SK-N-SH (cell line): ENCODE measurements at places on chromosomes 1 and 21.

- DNase-seq: no peak
These were observed 268.2 kb upstream of the NR5A2 start for GRCh38 chr1:199759268-199759730.

DNA sequence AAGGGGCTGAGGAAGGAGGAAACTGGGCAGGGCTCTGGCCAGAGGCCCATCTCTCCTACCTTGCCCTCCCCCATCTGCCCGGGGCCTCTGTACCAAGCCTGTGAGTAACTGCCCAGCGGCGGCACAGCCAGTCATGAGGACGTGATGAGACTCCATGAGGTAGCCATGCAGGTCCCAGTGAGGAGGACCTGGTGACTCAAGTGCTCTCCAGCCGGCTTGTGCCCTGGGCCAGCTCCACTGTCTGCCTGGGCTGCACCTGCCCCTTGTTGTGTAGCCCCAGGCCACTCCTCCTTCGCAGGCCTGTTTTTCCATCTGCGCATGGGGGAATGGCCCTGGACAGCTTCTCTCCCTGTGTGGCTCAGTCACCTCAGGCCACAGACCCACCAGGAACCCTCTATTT is 42.0 kb upstream of the PADI1 start:
- DNase-seq: no peak

- no peak for DNase-seq
These were observed 44.9 kb downstream of the CAPN9 start for GRCh38 chr1:230791986-230792564.

DNA sequence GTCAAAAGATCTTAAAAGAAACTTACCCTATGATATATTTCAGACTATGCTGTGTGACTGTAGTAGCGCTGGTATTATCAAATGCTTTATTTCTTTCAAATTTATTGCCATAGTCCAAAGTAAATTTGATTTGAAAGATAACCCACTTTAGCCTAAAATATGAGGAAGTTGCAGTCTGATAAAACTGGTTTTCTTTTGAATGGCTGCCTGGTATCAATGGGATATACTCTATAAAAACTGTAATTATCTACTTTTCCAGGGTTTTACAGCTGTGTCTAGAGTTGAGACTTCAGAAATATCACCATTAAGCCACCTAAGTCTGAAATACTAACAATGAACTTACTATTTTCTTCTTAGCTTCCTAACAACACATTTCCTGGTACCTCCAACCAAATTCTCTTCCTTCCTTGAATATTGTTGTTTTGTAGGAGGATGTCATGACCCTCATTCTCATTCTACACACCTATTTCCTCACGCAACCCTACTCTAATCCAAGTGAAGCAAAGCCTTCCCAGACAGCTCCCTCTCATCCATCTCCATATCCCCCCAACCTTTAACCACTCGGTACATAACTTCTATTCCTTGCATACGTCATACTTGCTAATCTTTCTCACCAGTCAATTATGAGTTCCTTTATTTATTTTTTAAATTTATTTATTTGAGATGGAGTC is 17.0 kb downstream of the KDM5B start:
- DNase-seq: no peak

DNA sequence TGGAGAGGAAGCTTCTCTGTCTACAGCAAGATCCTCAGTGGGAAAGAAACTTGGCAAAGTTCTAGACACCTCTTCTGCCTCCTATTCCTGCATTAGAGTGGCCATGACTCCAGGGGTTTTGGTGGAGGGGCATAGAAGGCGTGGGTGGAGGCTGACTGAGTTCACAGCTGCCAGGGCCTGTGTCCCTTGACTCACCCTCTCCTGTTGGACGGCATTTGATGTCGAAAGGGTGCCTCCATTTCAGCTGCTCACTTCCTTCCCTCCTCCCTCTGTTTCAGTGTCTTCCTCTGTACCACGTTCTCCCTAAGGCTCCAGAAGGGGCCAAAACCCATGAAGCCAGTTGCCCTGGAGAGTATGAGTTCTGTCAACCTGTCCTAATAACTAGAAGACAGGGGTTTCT is 632 bp downstream of the TMEM79 start:
- DNase-seq: no peak

GRCh38 chr21:46413365-46413696 is 45.4 kb upstream of the DIP2A start:
- no peak for DNase-seq

GRCh38 chr1:28200234-28200873 is 23.9 kb upstream of the PTAFR start:
- DNase-seq: no peak

DNA sequence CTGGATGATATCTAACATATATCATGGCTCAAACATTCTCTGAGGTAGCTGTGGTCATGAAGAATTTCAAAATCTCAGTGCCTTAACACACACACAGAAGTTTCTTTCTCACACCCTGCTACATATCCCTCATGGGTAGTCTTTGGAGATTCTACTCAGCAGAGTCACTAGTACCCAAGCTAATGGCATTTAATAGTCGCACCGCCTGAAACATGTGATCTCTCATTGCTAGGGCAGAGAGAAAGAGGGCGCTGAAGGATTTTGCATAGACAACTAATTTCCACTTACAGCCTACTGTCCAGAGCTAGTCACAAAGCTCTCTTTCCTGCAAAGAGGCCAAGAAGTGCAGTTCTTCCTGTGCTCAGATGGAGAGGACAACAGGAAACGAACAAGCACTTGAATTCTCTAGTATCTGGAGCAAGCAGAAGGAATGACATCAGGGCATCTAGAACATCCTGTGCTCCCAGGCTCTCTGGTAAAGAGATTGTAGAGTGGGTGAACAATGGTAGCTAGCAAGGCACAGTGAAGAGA is 183.4 kb upstream of the PTBP2 start:
- DNase-seq: peak; percentile 13

DNA sequence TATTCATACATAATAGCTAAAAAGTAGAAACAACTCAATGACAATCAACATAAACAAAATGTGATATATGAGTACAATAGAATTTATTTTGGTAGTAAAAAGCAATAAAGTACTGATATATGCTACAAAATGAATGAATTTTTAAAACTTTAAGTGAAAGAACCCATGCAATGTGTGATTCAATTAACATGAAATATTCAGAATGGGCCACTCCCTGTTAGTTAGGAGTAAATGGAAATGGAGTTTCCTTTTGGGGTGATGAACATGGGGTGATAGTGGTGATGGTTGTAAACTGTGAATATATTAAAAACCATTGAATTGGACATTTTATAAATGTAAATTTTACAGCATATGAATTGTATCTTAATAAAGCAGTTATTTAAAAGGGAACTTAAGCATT is 366.7 kb upstream of the SGIP1 start:
- DNase-seq: no peak

- DNase-seq: no peak
These were observed 18.1 kb downstream of the SLX9 start for GRCh38 chr21:44957901-44958451.

DNA sequence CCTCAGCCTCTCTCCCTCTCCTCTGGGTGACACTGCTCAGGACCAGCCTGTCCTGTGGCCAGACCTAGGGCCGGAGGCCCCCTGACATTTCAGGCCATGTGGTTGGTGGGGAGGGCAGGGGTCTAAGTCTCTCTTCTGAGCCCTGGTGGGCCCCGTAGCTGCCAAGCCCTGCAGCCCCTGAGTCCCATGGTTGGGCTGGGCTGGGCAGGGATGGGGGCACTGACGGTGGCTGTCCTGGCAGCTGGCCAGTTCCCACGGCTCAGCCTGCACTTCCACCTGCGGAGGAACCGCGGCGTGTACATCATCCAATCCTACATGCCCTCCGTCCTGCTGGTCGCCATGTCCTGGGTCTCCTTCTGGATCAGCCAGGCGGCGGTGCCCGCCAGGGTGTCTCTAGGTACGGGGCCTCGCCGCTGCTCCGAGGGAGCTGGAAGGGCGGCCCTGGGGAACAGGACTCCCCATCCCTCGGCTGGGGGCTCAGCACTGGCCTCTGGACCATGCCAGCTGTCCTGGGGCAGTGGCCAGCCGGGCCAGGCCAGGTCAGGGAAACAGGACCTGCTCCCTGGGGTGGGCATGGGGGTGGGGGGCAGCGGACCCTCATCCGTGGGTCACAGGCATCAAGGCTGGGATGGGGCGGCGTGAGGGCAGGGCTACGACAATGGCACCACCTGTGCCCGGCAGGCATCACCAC is 9.9 kb downstream of the GABRD start:
- no peak for DNase-seq

- peak; percentile 54 for DNase-seq
These were observed 1.1 kb downstream of the AKT3 start for GRCh38 chr1:243848858-243849420.

- peak; percentile 44 for DNase-seq
These were observed 36.5 kb downstream of the RLF start for GRCh38 chr1:40197656-40198055.

GRCh38 chr1:87292684-87293493 is 35.8 kb upstream of the LMO4 start:
- peak; percentile 57 for DNase-seq

DNA sequence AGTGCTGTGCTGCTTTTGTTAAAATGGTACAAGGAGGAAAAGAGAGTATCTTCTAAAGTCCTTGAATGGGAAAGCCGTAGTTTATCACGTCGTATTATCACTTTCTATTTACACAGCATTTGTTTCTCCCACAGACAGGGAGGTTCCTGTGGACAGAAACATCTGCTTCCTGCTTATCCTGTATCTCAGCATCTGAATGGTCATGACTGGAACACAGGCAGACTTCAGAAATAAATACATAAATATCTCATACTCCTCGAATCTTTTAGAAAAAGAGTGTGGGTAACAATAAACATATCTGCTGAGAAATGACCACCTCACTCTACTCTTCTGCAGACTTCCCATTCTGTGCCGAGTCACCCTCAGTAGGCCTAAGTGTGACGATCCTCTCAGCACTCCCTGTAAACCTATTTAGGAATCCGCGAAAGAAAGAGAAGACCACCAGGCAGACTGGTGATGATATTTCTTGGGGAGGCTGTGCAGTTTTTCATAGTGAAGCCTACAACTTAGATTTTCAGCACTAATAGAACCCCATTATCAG is 393.5 kb downstream of the SMYD3 start:
- peak; percentile 44 for DNase-seq

GRCh38 chr1:2494323-2494693 is 18.2 kb downstream of the PLCH2 start:
- DNase-seq: no peak

- peak; percentile 14 for DNase-seq
These were observed 112.6 kb downstream of the ADAMTS1 start for GRCh38 chr21:26732432-26733221.

DNA sequence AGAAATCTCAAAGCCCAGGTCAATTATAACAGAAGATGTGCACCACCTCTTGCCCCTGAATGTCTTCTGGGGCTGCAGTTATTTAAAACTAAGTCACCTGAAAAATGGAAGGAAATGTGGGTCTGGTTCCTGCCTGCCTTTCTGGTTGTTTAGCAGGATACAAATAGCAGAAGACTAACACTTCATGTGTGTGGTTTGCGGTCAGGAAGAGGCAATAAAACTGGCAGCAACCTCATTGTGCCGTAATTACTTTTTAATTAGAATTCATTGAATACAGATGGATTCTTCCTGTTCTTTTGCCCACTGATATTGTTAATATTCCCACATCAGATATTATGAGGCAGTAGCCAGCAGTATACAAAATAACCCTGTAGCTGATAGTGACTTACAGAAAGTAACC is 345.7 kb downstream of the ZNF326 start:
- no peak for DNase-seq

DNA sequence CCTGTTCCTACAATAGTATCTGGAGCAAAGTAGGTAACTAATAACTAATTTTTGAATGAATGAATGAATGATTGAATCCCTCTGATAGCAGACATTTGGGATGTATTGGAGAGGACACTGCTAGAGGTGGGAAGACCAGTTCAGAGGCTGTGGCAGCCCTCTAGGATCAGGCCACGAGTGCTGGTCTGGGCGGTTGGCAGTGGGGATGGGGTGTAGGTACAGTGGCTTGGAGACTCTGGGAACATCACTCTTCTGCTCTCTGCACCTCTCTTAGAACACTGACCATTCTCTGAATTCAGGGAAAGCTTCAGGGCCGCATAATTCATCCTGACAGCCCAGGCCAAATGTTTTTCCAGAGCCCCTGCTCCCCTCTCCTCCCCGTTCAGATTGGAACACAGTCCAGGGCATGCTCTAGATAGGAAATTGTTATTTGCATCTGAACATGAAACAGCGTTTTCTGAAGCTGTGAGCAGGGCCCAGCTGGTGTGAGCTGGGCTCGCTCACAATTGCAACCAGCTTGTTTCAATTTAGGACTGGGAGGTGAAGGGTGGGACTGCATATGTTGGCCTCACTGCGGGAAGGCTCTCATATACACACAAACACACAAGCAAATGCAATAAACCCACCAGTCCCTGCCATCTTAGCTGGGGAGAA is 253.1 kb upstream of the USP24 start:
- peak; percentile 31 for DNase-seq

- DNase-seq: no peak
These were observed 2.3 kb upstream of the GRIK3 start for GRCh38 chr1:37036667-37037053.

GRCh38 chr1:160647329-160647720 is 481 bp upstream of the SLAMF1 start:
- no peak for DNase-seq

GRCh38 chr1:232274236-232274855 is 355.6 kb downstream of the SIPA1L2 start:
- DNase-seq: no peak

DNA sequence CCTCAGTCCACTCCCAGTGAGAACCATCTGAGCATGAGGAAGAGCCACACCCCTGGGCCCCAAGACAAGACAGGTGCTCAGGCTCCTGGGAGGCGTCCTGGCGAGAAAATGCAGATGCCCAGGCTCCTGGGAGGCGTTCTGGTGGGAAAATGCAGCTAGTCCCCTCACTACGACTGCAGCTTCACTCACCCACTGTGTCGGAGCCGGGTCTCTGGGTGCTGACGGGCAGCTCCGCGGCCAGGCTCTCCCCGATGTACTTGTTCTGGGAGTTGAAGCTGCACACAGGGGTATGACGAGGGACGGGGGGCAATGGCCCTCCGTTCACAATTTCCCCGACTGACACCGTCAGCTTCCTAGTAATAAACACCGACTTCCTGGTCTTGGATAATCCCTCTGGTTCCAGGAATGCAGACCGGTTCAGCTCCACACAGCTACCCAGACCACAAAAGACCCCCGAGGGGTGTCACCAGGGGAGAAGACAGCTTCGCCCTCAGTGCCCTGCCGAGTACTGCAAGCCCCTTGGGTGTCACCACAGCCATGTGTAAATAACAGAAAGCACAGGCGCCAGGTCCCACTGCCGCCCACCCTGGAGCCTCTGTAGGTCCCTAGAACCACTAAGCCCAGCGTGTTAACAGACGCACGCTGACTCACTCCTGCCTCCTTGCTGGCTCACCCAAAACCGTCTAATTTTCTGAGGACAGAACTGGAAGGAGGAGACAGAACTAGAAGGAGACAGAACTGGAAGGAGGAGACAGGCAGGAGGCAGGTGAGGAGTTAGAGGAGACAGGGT is 19.5 kb downstream of the MCM3AP start:
- no peak for DNase-seq
